Transverse colon (tissue), 4 donors: ENCODE measurements at places on chromosomes 13 and 19. TPM values are rescaled to one million over a fixed set of nuclear protein-coding genes. Genes with fewer than 3 reads are reported as not detected.
A peak's percentile ranks its signal among the peaks of the same experiment; 100 is the strongest.

GRCh38 chr13:20815464-20815863 lies 41.7 kb upstream of the EEF1AKMT1 start:
- H3K4me1 ChIP-seq: no peaks in the 10 kb centered on the region
- DNase-seq: no peak
- H3K36me3 ChIP-seq: no peaks in the 10 kb centered on the region
- H3K27me3 ChIP-seq: no peaks in the 10 kb centered on the region
- H3K4me3 ChIP-seq: no peak overlapping the region

DNA sequence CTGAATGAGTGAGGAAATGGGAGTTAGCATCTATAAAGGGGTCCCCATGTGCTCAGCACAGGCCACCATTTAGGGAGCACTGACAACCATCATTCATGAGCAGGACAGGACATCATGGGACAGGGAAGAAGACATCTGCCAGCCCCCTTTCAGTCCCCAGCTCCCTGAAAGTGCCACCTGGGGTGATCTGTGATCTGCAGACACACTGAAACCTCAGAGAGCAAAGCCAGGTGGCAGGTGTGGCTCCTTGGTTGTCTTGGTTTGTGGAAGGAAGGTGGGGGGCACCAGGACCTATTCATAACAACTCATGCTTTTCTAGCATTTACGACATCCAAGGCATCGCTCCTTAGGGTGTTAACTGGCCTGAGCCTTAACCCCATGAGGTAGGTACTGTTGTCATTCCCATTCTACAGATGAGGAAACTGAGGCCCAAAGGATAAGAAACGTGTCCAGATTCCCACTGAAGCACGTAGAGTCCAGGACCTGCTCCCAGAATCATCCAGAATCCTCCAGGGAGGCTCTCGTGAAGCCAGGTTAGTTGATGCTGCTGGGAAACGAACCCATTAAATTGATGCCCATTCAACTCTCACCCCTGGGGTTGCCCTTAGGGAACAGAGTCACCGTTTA lies 5.8 kb downstream of the KDELR1 start:
- no peak overlapping the region for H3K4me3 ChIP-seq
- H3K4me1 ChIP-seq: no peaks in the 10 kb centered on the region
- H3K27me3 ChIP-seq: no peaks in the 10 kb centered on the region
- peak; percentile 55 for DNase-seq

- peaks cover 15% of the 10 kb centered on the region for H3K4me1 ChIP-seq
- peak; percentile 60 for DNase-seq
- H3K4me3 ChIP-seq: peak overlapping the region; percentile 62
- H3K27me3 ChIP-seq: no peaks in the 10 kb centered on the region
These were observed 347.2 kb downstream of the ZNF536 start for GRCh38 chr19:30719189-30719998.

DNA sequence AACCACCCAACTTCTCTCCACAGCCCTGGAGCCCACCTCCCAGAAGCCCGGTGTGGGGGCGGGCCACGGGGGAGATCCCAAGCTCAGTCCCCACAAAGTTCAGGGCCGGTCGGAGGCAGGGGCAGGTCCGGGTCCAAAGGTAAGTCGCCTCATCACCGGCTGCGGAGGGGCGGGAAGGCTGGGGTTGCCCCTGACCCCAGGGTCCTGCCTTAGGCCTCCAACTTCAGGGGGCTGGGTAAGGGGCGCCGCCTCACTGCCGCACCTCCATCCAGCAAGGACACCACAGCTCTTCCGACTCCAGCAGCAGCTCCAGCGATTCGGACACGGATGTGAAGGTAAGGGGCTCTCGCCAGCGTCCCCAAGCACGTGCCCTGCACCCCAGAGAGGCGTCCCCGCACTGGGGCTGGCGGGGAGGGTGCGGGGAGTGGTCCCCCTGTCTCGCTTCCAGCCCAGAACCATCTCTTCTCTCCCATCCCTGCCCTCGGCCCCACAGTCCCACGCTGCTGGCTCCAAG lies 358 bp downstream of the C19orf33 start:
- H3K36me3 ChIP-seq: peaks cover 3% of the 10 kb centered on the region
- peak overlapping the region; percentile 93 for H3K27ac ChIP-seq
- H3K4me1 ChIP-seq: peaks cover 18% of the 10 kb centered on the region
- no peaks in the 10 kb centered on the region for H3K27me3 ChIP-seq

- no peak overlapping the region for H3K4me3 ChIP-seq
- H3K36me3 ChIP-seq: no peaks in the 10 kb centered on the region
- no peaks in the 10 kb centered on the region for H3K4me1 ChIP-seq
- no peaks in the 10 kb centered on the region for H3K27me3 ChIP-seq
These were observed 42.4 kb downstream of the DIAPH3 start for GRCh38 chr13:60121337-60121687.

DNA sequence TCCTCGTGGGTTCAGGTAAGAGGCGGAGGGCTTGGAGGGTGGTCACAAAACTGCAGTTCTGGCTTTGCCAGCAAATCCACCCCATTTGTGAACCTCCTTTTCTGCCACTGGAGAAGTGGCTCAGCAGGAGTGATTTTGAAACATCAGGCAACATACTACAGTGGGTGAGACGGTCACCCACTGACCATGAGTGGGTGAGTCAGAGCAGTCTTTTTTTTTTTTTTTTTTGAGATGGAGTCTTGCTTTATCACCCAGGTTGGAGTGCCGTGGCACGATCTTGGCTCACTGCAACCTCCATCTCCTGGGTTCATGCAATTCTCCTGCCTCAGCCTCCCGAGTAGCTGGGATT lies 3.0 kb downstream of the TOMM40 start:
- H3K27me3 ChIP-seq: no peaks in the 10 kb centered on the region
- H3K27ac ChIP-seq: no peak overlapping the region
- no peak for DNase-seq
- H3K4me3 ChIP-seq: no peak overlapping the region

DNA sequence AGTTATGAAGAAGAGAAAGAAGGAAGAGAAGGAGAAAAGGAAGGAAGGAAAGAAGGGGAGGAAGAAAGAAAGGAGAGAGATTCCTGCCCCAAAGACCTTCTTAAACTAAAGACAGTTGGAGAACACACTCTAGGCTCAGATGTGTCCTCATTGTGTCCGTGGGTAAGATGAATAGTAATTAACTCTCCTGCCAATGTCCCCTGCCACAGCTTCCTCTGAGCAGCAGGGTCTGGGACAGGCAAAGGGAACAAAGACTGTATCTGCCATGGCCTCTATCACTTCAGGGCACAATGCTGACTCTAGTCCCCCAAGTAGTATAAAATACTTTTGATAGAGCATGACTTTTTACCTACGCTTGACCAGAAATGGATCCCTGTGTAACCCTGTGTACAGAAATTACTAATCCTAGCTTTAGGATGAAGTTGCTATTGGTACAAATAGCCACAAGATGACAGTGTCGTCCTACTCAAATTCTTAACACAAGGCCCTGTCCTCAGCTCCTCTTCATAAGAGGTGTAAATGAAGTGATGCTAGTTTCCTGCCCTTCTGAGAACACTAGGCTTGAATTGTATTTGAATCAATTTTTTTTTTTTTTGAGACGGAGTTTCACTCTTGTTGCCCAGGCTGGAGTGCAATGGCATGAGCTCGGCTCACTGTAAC lies 186.2 kb upstream of the GPR12 start:
- DNase-seq: no peak
- H3K4me3 ChIP-seq: no peak overlapping the region
- no peaks in the 10 kb centered on the region for H3K27me3 ChIP-seq
- H3K4me1 ChIP-seq: peaks cover 17% of the 10 kb centered on the region
- H3K27ac ChIP-seq: no peak overlapping the region

DNA sequence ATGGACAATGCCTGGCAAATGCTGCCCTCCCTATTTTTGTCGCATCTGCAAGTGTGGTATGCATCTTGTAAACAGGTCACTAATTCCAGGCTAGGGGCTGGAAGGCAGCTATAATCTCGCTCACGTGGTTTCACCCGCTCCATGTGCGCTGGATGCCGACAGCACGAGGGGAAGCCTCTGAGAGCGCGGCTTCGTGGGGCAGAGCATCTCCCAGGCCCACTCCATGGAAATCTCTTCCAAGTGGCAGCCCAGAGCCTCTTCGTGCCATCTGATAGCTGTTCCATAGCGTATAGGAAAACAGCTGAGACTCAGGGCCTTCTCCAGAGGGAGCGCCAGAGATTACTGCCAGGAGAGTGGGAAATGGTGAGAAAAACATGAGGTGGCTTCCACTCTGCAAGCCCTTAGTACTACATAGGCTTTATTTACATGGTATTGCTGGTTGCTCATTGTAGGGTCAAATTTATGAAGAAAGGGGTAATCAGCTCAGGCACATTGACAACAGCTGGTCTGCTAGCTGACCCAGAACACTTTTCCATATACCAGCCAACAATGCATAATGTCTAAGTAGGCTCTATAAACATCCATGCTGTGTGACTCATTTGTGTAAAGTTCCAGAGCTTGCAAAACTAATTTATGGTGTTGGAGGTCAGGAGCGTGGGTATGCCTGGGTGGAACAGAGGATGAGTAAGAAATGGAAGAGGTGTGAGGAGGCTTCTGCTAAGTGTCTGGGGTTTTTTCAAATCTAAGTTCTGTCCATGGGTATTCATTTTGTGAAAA lies 165.2 kb downstream of the SHISA2 start:
- H3K27me3 ChIP-seq: no peaks in the 10 kb centered on the region
- H3K4me3 ChIP-seq: no peak overlapping the region
- H3K36me3 ChIP-seq: no peaks in the 10 kb centered on the region
- H3K4me1 ChIP-seq: no peaks in the 10 kb centered on the region

DNA sequence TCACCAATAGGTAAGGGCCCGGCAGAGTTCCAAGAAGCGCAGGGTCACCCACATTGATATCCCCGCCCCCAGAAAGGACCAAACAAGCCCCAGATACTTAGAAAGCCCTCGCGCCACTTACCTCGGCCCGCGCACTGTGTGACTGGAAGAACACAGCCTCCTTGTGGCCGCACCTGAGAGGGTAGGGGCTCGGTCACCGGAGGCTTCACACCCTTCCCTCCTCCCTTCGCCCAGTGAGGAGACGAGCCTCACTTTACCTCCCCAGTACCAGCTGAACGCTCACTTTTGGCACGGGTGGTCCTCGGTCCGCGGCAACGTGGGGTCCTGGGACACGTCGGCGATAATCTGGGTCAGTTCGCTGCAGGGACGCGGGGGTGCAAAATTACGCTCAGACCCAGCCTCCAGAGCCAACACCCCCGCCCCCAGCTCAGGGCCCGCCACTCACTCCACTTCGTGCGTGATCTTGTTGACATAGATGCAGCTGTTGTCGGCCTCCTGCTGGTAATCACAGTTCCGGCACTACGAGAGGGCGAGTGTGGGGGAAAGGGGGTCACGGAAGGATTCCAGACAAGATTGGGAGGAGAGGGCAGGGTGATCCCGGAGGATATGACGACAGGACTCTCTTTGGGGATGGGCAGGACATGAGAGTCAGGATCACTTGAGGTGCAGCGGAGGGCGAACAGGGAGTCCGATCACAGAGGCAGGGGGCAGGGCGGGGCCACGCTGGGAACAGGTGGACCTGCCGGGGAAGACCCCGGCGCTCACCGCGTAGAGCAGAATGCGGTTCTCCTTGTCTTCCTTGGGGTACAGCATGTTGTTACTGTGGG lies 568 bp downstream of the POLR2I start:
- peak overlapping the region; percentile 70 for H3K4me3 ChIP-seq
- no peaks in the 10 kb centered on the region for H3K36me3 ChIP-seq
- peak; percentile 32 for DNase-seq

- no peaks in the 10 kb centered on the region for H3K27me3 ChIP-seq
- H3K4me3 ChIP-seq: no peak overlapping the region
- no peak overlapping the region for H3K27ac ChIP-seq
- H3K36me3 ChIP-seq: no peaks in the 10 kb centered on the region
- no peak for DNase-seq
- no peaks in the 10 kb centered on the region for H3K4me1 ChIP-seq
These were observed 241.9 kb downstream of the ABCC4 start for GRCh38 chr13:95059306-95059705.

DNA sequence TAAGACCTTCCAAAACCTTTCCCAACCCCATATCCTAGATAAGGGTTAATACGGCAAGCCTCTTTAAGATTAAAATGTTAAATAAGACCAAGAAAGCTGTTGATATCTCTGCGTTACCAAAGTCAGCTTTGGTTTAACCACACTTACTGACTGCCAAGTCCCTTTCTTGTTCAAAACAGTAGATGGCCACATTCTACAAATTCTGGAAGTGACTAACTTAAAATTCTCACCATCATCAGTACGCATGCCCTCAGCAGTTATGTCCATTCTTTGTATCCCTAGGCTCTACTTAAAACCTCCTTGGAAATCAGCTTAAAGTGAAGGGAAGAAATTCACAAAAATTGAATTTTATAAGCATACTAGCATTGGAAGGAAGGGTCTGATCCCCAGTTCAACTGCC lies 23.6 kb downstream of the SOHLH2 start:
- no peak overlapping the region for H3K4me3 ChIP-seq
- H3K36me3 ChIP-seq: no peaks in the 10 kb centered on the region
- DNase-seq: no peak
- no peaks in the 10 kb centered on the region for H3K27me3 ChIP-seq
- no peak overlapping the region for H3K27ac ChIP-seq

DNA sequence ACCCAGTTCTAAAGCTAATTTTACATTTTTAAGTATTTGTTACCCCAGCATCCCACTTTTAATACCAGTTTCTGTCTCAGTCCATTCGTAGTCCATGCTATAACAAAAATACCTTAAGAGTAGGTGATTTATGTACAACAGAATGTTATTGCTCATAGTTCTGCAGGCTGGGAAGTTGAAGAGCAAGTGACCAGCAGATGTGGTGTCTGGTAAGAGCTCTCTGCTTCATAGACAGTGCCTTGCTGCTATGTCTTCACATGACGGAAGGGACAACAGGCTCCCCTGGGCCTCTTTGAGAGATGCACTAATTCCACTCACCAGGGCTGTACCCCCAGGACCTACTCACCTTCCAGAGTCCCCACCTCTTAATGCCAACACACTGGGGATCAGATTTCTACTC lies 96.6 kb downstream of the COL4A2 start:
- no peaks in the 10 kb centered on the region for H3K27me3 ChIP-seq
- no peak overlapping the region for H3K4me3 ChIP-seq
- peaks cover 45% of the 10 kb centered on the region for H3K4me1 ChIP-seq
- DNase-seq: no peak
- no peaks in the 10 kb centered on the region for H3K36me3 ChIP-seq
- peak overlapping the region; percentile 87 for H3K27ac ChIP-seq

GRCh38 chr13:65889368-65889767 lies 1340.8 kb downstream of the PCDH9 start:
- no peak overlapping the region for H3K4me3 ChIP-seq
- no peaks in the 10 kb centered on the region for H3K27me3 ChIP-seq
- H3K27ac ChIP-seq: no peak overlapping the region

- no peak overlapping the region for H3K27ac ChIP-seq
- no peak overlapping the region for H3K4me3 ChIP-seq
- no peaks in the 10 kb centered on the region for H3K27me3 ChIP-seq
- peak; percentile 12 for DNase-seq
- no peaks in the 10 kb centered on the region for H3K4me1 ChIP-seq
These were observed 22.5 kb downstream of the CAB39L start for GRCh38 chr13:49421391-49421790.

Gene GJB2
- total RNA-seq: 5.0 TPM

Gene PSG3
- not detected for total RNA-seq

Gene LAIR1
- 3.2 TPM for total RNA-seq

Gene ZNF578
- not detected for total RNA-seq

Gene ZNF439
- 14.6 TPM for total RNA-seq

Gene ZNF708
- 12.7 TPM for total RNA-seq

Gene MEF2B
- total RNA-seq: not detected
